Hippocampal formation (tissue), 2 donors: ENCODE measurements at places on chromosomes 5 and 9.

- no peak for DNase-seq
Observed at GRCh38 chr5:181170996-181171395, 23.6 kb downstream of the OR2V2 start.

DNA sequence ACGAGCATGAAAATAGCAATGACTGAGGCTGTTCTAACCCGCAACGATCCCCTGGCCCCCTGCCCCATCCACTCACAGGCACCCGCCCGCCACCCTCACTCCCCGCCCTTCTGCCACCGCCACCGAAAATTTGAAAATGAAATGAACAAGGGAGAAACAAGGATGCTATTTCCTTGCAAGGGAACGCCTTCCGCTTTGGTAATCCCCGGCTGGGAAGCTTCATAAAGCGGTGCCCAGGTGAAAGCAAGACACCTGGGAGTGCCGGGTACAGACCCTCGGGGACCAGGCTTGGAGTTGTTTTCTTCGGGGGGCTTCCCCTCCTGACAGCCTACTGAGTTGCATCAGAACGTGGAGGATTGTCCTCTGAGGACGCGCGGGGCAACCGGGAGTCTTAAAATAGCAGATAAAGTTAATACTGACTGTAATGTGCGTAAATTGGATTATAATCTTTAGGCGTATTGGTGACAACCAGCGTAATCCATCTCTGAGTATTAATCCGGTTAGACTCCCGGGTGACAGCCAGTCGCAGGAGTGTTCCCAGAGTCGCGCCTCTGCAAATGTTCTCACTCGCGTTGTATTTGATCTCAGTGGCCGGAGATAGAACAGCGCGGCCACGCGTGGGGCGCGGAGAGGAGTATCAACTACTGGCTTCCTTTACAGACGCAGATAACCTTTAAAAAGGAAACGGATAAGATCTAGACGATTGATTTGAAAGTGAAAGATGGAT is 885 bp upstream of the MLLT3 start:
- DNase-seq: no peak

DNA sequence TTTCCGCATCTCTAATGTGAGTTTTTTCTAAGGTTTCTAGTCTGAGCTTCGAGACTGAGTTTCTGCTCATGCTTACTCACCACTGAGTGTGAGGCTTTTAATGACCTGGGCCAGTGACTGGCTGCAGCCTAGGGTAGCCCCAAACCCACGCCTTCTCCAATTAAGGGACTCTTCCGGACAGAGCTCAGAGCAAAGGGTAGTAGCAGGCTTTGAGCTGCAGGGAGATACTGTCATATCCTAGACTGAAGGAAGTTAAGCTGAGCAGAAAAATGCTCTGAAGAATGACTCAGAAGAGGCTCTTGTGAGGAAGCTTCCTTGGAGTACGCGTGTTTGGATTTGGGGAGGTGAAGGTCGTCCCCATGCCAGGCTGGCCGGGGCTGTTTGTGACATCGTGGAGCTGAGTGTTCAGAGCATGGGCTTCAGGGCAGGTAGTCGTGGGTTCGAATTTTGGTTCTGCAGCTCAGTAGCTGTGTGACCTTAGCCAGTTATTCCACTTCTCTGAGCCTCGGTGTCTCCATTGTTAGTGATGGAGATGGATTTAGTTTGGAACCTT is 3.5 kb downstream of the USP20 start:
- no peak for DNase-seq

- DNase-seq: no peak
Observed at GRCh38 chr5:135826994-135827671, 7.3 kb upstream of the SLC25A48 start.

GRCh38 chr5:1291611-1292080 is 3.2 kb downstream of the TERT start:
- DNase-seq: no peak

DNA sequence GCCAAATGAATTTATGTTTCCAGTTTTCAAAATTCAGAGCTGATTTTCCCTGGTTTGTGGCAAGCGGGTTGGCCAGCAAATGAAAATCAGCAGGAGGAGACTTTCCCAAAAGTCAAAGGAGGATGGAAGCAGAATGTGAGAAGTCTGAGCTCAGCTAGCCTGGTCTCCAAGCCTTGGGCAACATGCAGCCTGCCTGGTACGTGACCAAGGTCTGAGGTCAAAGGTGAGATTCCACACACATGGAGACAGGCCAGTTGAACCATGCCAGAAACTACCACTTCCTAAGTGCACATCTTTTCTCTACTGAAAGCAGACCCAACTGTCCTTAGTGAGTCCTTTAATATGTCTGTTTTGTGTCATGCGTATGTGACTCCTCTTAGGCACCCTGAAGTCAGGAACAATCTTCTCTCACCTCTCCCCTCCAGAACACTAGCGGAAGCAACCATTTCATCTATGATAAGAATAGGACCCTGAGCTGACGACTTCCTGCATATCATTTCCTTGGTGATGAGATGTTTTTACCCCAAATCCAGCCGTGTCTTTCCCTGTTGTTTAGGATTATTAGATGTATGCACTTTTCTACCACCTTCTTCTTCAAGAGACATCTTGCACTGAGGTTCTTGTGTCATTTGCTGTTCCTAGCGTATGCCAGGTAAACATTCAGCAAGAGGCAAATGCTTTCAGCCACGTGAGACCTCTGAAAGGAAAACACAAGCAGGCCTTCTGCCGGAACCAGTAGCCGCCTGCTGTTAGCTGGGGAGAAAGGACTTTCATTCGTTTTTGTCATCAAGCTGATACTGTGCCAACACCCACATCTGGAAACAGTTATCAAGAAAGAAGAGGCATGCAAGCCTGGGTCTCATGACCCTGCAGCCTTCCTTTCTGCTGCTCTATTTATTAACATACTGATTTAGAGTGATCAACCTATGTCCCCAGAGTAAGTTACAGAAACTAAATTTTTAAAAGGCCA is 9.7 kb upstream of the TGFBI start:
- no peak for DNase-seq

DNA sequence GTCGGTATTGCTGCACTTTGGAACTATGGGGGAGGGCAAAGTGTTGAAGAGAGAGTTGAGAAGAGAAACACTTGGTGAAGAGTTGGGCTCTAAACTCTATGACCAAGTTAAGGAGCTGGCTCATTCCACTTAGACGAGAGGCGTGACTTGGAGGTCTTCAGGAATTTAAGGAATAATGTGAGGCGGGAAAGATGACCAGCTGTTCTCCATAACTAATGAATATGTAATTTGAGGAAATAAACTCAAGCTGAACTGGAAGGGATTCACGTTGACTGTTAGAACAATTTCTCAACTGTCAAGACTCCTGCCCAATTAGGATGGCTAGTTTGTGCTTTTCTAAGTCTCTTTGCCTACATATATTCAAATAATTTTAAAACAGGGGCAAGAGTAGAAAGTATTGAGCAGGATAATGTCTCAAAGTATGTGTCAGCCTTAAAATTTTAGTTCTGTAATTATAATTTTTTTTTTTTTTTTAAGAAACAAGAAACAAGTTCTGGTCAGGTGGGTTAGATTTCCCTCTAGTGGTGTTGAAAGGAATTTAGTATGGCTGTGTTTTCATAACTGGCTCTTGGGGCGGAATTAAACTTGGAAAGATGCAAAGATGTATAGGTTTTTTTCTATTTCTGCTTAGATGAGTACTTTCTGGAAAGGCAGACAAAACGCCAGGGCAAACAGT is 33.4 kb downstream of the TMEM252 start:
- peak; percentile 5 for DNase-seq

- DNase-seq: no peak
Observed at GRCh38 chr9:111501648-111502047, 17.5 kb upstream of the ECPAS start.

DNA sequence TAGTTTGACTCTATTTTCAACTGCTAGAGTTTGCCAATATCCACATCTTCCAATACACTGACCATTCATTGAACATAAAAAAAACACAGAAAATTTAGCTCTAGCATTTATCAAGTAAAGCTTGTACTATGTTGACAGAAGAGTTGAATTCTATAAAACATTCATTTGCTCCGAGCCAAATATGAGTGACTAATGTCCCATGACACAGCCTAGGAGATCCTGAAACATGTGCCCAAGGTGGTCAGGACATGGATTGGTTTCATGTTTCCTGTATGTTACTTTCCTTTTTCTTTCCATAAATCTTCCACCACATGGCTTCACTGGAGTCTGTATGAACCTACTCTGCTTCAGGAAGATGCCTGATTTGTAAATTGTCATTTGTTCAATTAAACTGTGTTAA is 122.4 kb upstream of the PRDM9 start:
- DNase-seq: no peak

DNA sequence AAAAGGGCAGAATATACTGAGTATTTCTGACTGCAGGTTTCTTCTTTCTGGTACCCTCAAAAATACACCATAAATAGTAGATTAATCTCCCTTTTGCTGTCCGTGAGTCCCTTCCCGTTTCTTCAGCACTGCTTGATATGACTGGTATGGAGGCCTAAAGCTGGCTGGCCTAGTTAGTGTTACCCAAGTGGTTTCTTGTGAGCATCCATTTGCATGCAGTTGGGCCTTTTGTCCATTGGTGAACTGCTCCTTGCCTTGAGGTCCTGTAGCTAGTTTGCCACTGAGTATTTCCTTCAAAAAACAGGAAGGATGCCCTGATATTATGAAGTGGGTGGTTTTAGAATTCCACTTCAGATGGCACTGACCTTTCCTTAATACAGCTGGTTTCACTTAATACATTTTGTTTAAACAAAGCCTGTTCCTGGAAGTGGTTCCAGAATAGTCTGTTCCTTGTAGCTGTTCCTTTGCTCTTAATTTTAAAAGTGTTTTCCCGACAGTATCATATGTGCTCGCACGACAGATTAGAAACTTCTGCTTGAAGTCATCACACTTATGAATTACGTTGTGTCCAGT is 40.0 kb upstream of the ABL1 start:
- no peak for DNase-seq

GRCh38 chr5:161378701-161379100 is 167.8 kb downstream of the GABRB2 start:
- no peak for DNase-seq

DNA sequence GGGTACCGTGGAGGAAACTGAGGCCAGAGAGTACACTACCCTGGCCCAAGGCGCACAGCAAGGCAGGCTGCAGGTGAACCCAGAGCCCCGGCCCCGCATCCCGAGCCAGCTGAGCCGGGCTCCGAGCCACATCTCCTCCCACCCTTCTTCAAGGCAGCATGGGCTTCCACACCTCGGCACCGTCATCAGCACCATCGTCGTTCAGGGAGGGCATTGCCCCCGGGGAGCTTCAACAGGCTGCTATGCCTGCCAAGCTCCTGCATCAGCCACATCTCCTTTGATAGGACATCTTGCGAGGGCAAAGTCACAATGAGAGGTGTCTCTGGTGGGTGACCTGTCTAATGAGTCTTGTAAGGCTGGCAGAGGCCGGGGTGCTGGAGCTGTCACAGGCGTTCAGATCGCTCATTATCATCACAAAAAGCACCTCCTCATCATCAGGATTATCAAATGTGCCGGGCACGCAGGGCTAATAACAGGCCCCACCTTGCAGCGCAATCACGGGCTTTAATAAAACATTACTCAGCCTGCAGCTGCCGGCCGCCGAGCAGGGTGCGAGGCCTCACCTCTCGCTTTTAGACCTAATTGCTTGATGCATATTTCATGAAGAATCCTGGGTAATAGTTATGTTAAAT is 20.0 kb upstream of the SLC25A51 start:
- DNase-seq: no peak

DNA sequence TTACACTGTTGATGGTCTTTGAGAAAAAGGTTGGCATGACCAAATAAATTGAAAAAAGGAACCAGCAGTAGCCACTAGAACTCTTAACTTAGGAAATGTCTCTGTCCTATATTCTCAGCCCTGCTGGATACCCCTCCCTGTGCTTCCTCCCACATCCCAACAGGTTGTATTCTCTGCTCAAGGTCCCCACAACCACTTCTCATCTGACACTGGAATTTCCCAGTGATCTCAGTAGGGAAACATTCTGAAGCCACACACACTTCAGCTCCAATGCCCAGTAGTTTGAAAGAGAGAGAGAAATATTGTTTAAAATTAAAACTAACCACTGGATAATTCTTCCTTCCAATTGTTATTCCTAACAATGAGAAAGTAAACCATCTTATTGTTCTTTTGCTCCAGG is 30.0 kb upstream of the NREP start:
- DNase-seq: no peak
